A673 (cell line): ENCODE measurements at places on chromosomes 6 and 20. TPM values are rescaled to one million over a fixed set of nuclear protein-coding genes. Genes with fewer than 3 reads are reported as not detected.

The SNX21 gene
- 3.1 and 7.3 TPM in 2 replicates for total RNA-seq

The BEND6 gene
- total RNA-seq, result 3.8 and 5.3 TPM in 2 replicates

The SRSF12 gene
- 14.3 and 14.5 TPM in 2 replicates for total RNA-seq

The GMEB2 gene
- 12.8 and 14.2 TPM in 2 replicates for total RNA-seq

The FOXA2 gene
- not detected in 2 replicates for total RNA-seq

The TSPYL4 gene
- total RNA-seq, result 17.2 and 17.7 TPM in 2 replicates

The SLC16A10 gene
- 6.0 and 7.9 TPM in 2 replicates for total RNA-seq

The METTL24 gene
- 6.4 and 9.0 TPM in 2 replicates for total RNA-seq

The OTOR gene
- total RNA-seq, result not detected in 2 replicates

The PRPH2 gene
- 0.41 and 0.46 TPM in 2 replicates for total RNA-seq

The DZANK1 gene
- 3.9 and 4.4 TPM in 2 replicates for total RNA-seq

The PNLDC1 gene
- total RNA-seq, result 0.58 TPM in 1 of 2 replicates, not detected in the other

The DPPA5 gene
- total RNA-seq, result not detected in 2 replicates

The PKIB gene
- total RNA-seq, result 10.4 and 11.5 TPM in 2 replicates
